Right atrium auricular region (tissue), 2 donors: ENCODE measurements at places on chromosomes 4 and X.

DNA sequence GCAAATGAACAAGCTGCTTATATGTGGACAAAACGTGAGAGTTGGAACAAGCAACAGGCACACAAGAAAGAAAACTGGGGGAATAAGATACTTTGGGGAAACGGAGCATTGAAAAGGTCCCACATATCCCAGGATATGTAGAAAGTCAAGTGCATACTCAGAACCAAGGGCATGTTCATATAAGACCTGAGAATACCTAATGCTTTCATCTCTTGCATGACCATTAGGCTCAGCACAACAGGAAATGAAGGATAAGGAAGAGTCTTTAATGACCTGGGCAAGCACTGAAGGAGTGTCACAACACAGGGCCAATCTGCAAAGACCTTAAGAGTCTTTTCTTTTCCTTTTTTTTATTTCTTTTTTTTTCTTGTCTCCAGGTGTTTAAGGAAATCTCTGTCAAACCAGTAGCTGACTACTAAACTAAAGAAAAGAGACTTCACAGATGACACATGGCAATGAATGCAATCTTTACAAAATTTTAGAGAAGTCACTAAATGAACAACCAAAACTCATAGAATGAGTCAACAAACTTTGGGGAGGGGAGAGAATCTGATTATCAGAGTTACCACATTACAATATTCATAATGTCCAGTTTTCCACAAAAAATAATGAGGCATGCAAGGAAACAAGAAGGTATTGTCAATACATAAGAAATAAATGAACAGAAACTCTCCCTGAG, 67.9 kb upstream of the STK26 start:
- DNase-seq: no peak

GRCh38 chr4:178140326-178140915, 698.2 kb upstream of the AGA start:
- DNase-seq: no peak

- no peak for DNase-seq
Measured at GRCh38 chr4:73698217-73698616, 42.2 kb upstream of the CXCL8 start.

DNA sequence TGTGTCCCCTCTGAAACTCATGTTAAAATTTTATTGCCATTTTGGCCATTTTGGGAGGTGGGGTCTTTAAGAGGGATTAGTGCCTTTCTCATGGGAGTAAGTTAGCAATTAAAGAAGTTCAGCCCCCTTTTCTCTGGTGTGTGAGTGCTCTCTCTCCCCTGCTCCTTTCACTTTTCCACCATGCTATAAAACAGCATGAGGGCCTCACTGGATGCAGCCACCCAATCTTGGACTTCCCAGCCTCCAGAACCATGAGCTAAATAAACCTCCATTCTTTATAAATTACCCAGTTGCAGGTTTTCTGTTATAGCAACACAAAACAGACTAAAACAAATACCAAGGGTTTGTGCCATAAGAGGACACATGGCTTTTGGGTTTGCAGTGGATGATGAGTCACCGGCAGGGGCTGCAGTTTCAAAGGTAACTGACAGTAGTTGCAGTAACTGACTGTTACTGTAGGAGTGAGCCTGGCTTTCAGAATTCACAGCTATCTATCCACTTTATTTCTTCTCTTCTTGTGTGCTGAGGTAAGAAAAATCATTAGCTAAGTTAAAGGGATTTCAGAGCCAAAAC, 121.5 kb downstream of the PPEF1 start:
- no peak for DNase-seq

GRCh38 chrX:38672646-38673045, 111.3 kb downstream of the TSPAN7 start:
- no peak for DNase-seq

- no peak for DNase-seq
Measured at GRCh38 chr4:139273835-139274234, 6.2 kb downstream of the MGARP start.

DNA sequence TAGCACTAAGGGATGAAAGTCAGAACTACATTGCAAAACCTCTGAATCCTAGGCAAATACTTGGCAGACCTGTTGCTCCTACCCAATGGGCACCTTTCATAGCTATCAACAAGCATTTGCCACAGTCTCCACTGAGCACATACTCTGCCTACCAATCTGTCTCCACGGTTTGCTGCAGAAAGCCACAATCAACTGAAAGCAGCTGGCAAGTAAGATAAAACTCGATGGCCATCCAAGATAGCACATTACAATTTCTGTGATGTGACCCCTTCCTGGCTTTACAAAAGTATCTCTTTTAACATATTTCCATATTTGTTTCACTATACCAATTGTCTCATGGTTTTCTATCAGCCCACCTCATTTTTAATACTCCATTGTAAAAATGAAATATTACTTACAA, 1060.5 kb upstream of the INTU start:
- DNase-seq: no peak

DNA sequence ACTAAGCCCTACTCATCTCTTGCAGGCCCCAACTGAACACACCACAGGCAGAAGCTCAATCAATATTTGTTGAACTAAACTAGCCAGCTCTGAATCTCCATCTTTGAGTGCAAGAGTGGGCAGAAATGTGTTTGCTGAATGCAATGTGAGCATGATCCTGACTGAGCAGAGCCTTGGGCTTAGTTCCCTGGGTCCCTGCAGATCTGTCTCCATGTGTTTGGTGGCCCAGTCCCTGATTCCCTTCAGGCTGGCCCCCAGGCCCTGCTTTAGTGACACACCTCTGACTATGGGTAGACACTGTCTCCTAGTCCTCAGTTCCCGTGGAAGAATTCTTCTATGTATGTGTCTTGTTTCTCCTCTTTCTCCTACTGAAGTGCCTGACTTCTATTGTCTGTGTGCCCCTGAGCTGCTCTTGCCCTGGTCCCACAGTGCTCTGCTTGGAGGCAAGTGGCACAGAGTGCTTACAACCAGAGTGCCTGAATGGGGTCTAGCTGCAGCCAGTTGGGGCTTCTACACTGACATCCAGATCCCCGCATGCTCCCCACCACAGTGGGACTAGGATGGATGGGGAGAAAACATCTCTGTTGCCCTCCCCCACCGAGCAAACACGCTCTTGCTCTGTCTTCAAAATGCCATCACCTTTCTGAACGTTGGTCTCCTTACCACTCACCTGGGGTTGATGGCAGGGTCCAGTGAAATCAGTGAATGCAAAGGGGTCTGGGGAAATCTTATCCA, 9.3 kb downstream of the PJA1 start:
- DNase-seq: no peak

- DNase-seq: no peak
Measured at GRCh38 chr4:68630371-68630770, 40.1 kb downstream of the UGT2B15 start.

DNA sequence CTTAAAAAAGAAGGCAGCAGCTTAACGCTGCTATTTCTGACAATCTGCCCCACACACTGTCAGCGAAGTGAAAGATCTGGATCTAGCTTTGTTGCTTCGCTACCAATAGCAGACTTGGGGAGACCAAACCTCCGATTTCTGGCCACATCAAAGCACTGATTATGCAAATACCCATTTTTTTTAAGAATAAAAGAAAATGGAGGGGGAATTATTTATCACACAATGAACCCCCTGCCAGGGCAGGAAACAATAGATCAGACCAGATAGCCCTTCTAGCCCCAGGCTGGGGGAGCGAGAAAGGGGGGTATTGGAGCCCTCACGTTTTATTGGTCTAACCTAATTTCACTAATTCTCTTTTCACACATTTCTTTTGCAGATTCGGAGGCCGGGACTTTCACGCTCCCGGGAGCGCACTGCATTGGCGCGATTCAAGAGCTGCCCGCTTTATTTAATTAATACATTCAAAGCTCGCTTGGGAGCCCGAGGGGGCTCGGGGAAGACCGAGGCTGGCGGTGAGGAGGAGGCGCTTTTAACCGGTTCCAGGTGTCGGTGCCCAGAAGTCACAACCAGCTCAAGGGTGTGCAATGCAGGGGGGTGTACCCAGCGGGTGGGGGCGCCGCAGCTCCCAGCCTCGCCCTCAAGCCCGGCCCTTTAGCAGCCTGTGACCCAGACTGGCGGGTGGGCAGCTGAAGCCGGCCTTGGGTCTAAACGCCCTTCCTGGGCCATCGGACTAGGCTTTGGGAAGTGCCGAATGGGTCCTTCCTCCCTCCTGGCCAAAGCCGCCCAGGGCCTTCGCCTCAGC, 5.5 kb downstream of the NEUROG2 start:
- DNase-seq: no peak

- no peak for DNase-seq
Measured at GRCh38 chr4:14726441-14726840, 275.8 kb upstream of the CPEB2 start.
